AML-193 (cell line): ENCODE measurements at places on chromosomes 11 and 22.

DNA sequence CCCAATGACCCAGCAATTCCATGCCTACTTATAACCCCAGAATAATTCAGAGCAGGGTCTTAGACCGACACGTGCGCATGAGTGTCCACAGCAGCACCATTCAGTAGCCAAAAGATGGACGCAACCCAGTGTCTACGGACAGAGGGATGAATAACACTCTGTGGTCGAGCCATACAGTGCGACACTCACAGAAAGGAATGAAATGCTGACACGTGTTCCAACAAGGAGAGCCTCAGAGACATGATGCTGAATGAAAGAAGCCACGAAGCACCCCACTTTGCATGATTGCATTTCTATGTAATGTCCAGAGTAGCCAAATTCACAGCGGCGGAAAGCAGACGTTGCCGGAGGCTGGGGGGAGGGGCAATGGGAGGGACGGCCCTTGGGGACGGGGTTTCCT is 134.4 kb downstream of the CTTN start:
- DNase-seq = no peak

GRCh38 chr22:44248926-44249325 is 63.8 kb downstream of the SHISAL1 start:
- DNase-seq = no peak

GRCh38 chr11:16028419-16028818 is 327.9 kb downstream of the SOX6 start:
- DNase-seq = no peak

DNA sequence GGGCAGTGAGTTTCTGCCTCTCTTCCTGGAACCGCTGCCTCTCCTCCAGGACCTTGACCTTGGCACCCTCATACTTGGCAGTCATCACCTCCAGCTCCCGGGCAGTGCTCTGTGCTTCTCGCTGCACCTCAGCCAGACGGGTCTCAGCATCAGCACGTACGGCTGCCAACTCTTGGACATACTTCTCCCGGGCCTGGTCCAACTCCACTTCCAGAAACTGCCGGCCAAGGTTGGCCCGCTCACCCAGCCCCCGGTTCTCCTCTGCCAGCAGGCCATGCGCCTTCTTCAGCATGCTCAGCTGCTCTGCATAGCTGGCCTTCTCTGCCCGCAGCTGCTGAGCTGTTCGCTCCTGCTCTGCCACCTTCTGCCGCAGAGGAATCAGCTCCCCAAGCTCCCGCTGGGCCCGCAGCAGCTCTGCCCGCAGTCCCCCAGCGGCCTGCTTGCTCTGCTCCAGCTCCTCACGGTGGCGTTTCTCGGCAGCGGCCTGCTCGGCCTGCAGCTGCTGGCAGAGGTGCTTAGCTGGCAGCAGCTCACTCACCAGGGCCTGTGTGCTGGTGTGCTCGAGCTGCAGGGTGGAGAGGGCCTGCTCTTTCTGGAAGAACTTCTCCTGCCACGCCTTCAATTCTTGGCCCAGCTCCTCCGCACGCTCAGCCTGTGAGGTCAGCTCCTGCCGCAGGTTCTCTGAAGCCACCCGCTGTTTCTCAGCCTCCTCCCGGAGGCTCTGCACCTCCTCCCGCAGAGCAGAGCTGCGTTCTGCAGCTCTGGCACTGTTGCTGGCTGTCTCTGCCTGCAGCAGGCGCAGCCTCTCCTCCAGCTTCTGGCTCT is 14.4 kb downstream of the IL18BP start:
- no peak for DNase-seq

GRCh38 chr11:117799634-117800033 is 2.6 kb upstream of the DSCAML1 start:
- DNase-seq = no peak

GRCh38 chr11:65498977-65499712 is at the start of gene MALAT1:
MALAT1 (plus strand) TSS chr11:65499045.
- peak; percentile 74 for DNase-seq
